ENCODE measurements at places on chromosomes 4 and X.

DNA sequence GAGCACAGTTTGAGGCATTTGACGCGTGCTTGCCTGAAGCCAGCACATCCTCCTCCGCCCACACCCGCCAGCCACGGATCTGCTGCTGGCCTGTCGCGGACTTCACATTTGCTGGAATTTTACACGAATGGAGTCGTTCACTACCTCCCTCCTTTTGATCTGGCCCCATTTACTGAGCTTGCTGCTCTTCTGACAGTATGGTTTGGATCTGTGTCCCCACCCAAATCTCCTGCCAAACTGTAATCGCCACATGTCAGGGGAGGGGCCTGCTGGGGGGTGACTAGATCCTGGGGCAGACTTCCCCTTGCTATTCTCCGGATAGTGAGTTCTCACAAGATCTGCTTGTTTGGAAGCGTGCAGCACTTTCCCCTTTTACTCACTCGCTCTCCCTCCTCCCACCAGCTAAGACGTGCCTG is 19.9 kb upstream of the CPLX1 start:
- no peak for ATAC-seq

- no peak for ATAC-seq
Measured at GRCh38 chrX:77742788-77743476, 43.1 kb downstream of the ATRX start.

GRCh38 chr4:99215521-99215920 is 3.5 kb downstream of the ADH6 start:
- no peak for ATAC-seq

DNA sequence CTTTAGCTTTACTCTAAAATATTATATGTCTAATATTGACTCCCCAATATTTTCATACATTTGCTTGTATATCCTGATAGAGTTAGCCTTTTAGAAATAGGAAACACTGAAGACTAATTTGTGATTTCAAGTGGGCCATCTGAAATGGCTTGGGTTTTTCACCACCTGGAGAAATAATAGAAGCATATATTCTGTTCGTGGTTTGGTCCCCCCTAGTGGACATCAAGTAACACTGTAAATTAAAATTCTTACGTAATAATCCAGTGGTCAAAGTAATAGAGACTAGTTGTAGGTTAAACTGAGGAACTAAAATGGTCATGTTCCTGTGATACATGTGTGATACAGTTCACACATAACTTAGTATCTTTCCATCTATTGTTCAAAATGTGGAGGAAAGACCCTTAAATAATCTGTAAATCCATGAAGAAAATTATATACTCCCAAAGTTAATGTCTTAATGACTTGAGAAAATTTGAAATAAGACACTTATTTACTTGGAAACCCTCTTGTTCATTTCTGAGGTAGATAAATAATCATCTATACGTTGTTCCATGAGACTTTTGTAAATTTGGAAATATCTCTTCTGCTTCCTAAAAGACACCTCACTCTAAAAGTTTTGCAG is 79.8 kb upstream of the SMARCAD1 start:
- ATAC-seq, result no peak

All from stimulated activated memory B cell treated with anti-CD40 and anti-IgM and Interleukin-4, amounts not matched to agents 10 μg/mL and 1 μg/mL and 100 μg/mL, for 72 hours (primary cell).